Muscle of leg (tissue), 16 donors: ENCODE measurements at places on chromosomes 4 and X. TPM values are rescaled to one million over a fixed set of nuclear protein-coding genes. Genes with fewer than 3 reads are reported as not detected.

- H3K4me1 ChIP-seq, result peaks cover 2% of the 10 kb centered on the region
- H3K27me3 ChIP-seq, result no peaks in the 10 kb centered on the region
- H3K36me3 ChIP-seq, result no peaks in the 10 kb centered on the region
- DNase-seq, result no peak
- H3K27ac ChIP-seq, result no peak overlapping the region
Measured at GRCh38 chr4:94365304-94365703, 22.7 kb upstream of the HPGDS start.

DNA sequence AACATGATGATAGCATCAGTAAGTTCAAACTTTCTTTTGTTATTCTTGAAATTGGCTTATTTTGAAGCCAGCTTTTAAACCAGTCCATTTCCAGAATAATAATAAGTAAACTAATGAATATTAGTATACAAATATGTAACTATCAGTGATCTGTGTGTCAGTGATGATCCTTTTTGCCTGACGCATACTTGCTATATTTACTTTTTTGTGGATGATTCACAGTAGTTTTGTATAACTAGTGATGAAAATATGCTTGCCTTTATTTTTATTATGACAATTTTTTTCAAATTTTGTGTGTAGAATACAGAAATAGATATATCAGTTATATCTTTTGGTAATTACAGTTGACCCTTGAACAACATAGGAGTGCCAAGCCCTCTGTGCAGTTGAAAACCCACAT, 49.5 kb downstream of the USP53 start:
- H3K36me3 ChIP-seq, result peaks cover under 1% of the 10 kb centered on the region
- no peaks in the 10 kb centered on the region for H3K27me3 ChIP-seq
- DNase-seq, result no peak
- no peak overlapping the region for H3K4me3 ChIP-seq

DNA sequence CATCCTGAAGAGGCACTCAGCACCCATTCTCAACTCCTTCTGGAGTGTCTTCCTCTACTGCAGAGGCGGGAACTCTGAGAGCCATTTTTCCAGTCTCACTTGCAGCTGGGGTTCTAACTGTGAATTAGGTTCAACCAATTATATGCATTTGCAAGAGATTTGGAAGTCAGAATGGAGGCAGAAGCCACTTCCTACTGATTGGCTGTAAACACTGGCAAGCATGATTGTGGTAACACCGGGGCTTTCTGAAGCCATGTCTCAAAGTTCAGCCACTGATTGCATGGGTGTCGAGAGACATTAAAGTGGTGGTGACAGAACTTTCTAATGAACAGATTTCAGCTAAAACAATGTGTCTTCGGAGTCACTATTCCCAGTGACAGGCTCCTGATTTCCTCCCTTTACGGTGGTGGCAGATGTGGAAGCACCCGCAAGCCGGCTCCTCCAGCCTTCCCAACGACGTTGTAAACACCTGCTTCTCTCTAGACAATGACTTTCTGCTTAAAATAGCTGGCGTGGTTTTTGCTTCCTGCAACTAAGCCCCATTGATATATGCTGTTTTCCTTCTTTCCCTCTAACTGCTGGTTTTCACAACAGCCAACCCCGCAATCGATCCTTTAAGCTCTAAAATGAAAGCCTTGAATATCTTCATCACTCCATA, 92.0 kb downstream of the IRF2 start:
- H3K4me3 ChIP-seq, result no peak overlapping the region
- H3K4me1 ChIP-seq, result peaks cover 51% of the 10 kb centered on the region
- peak; percentile 48 for DNase-seq
- no peaks in the 10 kb centered on the region for H3K27me3 ChIP-seq
- H3K36me3 ChIP-seq, result peaks cover 9% of the 10 kb centered on the region

GRCh38 chr4:47118192-47118929, 87.0 kb downstream of the GABRB1 start:
- H3K27me3 ChIP-seq, result no peaks in the 10 kb centered on the region
- no peak for DNase-seq
- H3K4me1 ChIP-seq, result no peaks in the 10 kb centered on the region
- H3K27ac ChIP-seq, result no peak overlapping the region
- no peaks in the 10 kb centered on the region for H3K36me3 ChIP-seq

GRCh38 chrX:108036298-108036973, 8.4 kb upstream of the VSIG1 start:
- no peaks in the 10 kb centered on the region for H3K36me3 ChIP-seq
- no peak overlapping the region for H3K4me3 ChIP-seq
- H3K4me1 ChIP-seq, result peaks cover 2% of the 10 kb centered on the region
- no peak overlapping the region for H3K27ac ChIP-seq
- DNase-seq, result no peak
- H3K27me3 ChIP-seq, result peaks cover 27% of the 10 kb centered on the region

GRCh38 chr4:65046192-65047133, 623.8 kb downstream of the EPHA5 start:
- no peaks in the 10 kb centered on the region for H3K27me3 ChIP-seq
- H3K36me3 ChIP-seq, result no peaks in the 10 kb centered on the region
- H3K27ac ChIP-seq, result no peak overlapping the region
- H3K4me1 ChIP-seq, result no peaks in the 10 kb centered on the region
- H3K4me3 ChIP-seq, result no peak overlapping the region
- DNase-seq, result peak; percentile 9

- no peak overlapping the region for H3K27ac ChIP-seq
- H3K27me3 ChIP-seq, result no peaks in the 10 kb centered on the region
- no peak for DNase-seq
- H3K4me1 ChIP-seq, result no peaks in the 10 kb centered on the region
- H3K4me3 ChIP-seq, result no peak overlapping the region
Measured at GRCh38 chr4:129806986-129807385, 711.0 kb downstream of the C4orf33 start.

- DNase-seq, result no peak
- H3K27me3 ChIP-seq, result no peaks in the 10 kb centered on the region
- H3K4me3 ChIP-seq, result no peak overlapping the region
- H3K4me1 ChIP-seq, result peaks cover 4% of the 10 kb centered on the region
Measured at GRCh38 chr4:3062471-3062870, 11.9 kb downstream of the HTT-AS start.

- H3K36me3 ChIP-seq, result no peaks in the 10 kb centered on the region
- DNase-seq, result no peak
- no peak overlapping the region for H3K27ac ChIP-seq
- H3K27me3 ChIP-seq, result no peaks in the 10 kb centered on the region
- H3K4me1 ChIP-seq, result no peaks in the 10 kb centered on the region
Measured at GRCh38 chr4:83212041-83212851, 72.4 kb downstream of the COQ2 start.

AADAT gene
- total RNA-seq, result 5.7 TPM

DNA sequence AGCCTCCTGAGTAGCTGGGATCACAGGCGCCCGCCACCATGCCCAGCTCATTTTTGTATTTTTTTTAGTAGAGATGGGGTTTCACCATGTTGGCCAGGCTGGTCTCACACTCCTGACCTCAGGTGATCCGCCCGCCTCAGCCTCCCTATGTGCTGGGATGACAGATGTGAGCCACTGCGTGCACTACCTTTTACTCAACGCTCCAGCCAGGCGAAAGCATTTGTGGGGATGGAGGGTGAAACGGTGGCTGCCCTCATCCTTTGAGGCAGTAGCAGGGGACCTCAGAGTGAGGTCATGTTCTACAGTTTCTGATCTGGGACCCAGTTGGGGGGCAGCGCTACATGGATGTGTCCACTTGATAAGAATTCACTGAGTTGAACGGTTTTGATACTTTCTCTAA, 65.8 kb upstream of the GPR78 start:
- H3K4me1 ChIP-seq, result peaks cover 23% of the 10 kb centered on the region
- H3K27me3 ChIP-seq, result no peaks in the 10 kb centered on the region
- H3K27ac ChIP-seq, result no peak overlapping the region
- H3K4me3 ChIP-seq, result no peak overlapping the region

FGF16 gene
- 2.3 TPM for total RNA-seq
